Prostate gland (tissue), 2 donors: ENCODE measurements at places on chromosomes 2 and 18. TPM values are rescaled to one million over a fixed set of nuclear protein-coding genes. Genes with fewer than 3 reads are reported as not detected.

Gene PXDN
- 29.5 TPM for total RNA-seq

Gene CSRNP3
- 3.3 TPM for total RNA-seq

DNA sequence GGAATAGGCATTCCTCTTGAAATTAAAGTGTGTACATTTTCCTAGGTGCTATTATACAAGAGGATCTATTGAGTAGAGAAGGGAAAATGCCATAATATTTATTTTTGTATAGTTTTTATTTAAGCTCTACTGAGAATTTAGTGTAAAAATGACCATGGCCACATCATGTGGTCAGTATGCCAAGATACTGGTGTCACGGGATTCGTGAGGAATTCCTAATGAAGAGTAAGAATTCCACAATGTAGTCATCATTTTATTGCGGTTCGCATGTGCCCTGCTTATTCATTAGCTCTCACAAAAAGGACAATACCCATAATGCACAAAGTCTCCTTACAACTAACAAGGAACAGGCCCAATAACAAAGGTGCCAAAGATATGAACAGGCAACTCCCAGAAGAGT is 39.3 kb upstream of the PARD3B start:
- H3K36me3 ChIP-seq: no peaks in the 10 kb centered on the region
- H3K4me1 ChIP-seq: no peaks in the 10 kb centered on the region
- H3K4me3 ChIP-seq: no peak overlapping the region
- no peak overlapping the region for H3K27ac ChIP-seq
- H3K27me3 ChIP-seq: no peaks in the 10 kb centered on the region

GRCh38 chr2:199463708-199464605 is 6.2 kb upstream of the SATB2 start:
- peak overlapping the region; percentile 47 for H3K4me3 ChIP-seq
- H3K27ac ChIP-seq: no peak overlapping the region
- H3K4me1 ChIP-seq: no peaks in the 10 kb centered on the region
- no peaks in the 10 kb centered on the region for H3K36me3 ChIP-seq

GRCh38 chr2:38315707-38316333 is 61.3 kb downstream of the ATL2 start:
- H3K27ac ChIP-seq: peak overlapping the region; percentile 27
- peaks cover 3% of the 10 kb centered on the region for H3K4me1 ChIP-seq
- no peak overlapping the region for H3K4me3 ChIP-seq
- no peak for DNase-seq
